ENCODE measurements at places on chromosomes 5 and 9.

DNA sequence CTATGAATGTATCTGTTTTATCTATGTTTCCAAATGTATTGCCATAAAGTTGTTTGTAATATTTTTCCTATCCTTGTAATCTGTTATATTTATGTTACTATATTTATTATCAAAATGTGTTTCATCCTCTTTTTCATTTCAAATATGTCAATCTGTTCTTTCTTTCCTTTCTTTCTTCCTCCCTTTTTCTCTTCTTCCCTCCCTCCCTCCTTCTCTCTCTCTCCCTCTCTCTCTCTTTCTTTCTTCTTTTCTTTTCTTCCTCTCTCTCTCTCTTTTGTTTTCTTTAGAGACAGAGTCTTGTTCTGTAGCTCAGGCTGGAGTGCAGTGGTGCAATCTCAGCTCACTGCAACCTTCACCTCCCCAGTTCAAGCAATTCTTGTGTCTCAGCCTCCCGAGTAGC lies 91.3 kb downstream of the GTF3C4 start:
- no peak for DNase-seq

DNA sequence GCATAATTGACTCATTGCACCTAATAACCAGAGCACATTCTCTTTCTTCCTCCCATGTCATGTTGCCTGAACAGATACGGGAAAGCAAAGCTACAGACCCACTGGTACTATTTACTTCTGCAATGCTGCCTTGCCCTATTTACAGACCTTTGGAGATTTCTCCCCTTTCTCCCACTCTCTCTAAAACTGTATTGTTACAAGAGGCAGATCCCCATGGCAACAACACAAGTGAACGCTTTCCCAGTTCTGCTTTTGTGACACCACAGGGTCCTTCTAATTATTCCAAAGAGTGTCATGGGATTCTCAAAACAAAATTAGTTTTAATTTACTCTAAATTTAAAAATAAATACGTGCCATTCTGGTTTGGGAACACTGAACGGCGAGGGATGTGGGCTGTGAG lies 104.7 kb downstream of the KCTD16 start:
- no peak for DNase-seq

DNA sequence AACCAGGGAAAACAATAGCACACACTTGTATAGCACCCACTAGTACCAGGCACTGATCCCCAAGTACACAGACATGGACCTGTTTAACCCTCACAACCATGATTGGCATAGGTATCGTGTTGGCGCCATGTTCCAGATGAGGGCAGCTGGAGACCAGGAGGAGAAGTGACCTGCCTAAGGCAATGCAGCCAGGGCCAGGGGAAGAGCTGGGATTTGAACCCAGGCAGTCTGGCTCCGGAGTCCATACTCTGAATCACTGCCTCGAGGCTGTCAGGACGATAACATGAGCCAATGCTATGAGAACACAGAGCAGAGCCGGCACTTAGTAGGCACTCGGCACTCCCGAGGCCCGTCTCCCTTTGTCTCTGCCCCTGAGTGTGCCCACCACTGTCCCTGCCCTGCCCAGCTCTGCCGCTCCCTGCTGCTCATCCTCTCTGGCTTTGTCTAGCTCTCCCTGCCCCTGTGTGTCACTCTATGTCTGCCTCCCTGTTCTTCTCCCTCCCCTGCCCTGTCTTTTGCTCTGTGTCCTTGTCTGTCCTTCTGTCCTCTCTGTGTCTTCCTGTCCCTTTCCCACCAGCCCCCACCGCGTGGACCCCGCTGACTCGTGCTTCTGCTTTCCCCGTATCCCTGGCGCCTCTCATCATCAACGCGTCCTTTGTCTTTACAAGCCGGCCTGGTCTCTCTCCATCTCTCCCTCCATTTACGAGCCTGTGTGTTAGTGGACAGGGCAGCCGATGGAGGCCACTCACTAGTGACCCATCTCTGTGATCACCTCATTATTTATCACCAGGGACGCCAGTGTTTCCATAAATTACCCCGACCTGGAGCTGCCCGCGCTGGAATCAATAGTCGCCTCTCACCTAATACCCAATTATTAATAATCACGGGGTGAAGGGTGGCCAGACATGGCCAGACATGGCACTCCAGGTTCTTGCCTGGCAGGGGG lies 99.4 kb upstream of the MVB12B start:
- no peak for DNase-seq

- no peak for DNase-seq
These were observed 48.4 kb upstream of the GNE start for GRCh38 chr9:36306471-36307306.

DNA sequence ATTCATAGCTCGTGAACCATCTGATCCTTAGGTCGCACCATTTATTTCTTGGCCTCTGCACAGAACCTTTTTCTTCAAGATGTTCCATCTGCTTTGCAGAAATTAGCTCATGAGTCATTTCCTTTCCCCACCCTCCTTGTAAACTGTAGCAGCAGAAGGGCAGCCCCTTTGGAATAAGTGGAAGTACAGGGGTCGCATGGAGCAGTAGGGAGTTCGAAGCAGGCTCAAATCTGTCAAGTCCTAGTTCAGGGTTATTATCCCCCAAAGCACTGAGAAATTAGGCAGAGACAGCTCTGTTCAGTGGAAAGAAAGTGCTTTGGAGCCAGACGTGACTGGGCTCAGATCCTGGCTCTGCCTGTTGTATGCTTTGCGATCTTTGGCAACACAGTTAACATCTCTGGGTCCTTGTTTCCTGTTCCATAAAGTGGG lies 84.2 kb downstream of the SGCD start:
- DNase-seq = no peak

DNA sequence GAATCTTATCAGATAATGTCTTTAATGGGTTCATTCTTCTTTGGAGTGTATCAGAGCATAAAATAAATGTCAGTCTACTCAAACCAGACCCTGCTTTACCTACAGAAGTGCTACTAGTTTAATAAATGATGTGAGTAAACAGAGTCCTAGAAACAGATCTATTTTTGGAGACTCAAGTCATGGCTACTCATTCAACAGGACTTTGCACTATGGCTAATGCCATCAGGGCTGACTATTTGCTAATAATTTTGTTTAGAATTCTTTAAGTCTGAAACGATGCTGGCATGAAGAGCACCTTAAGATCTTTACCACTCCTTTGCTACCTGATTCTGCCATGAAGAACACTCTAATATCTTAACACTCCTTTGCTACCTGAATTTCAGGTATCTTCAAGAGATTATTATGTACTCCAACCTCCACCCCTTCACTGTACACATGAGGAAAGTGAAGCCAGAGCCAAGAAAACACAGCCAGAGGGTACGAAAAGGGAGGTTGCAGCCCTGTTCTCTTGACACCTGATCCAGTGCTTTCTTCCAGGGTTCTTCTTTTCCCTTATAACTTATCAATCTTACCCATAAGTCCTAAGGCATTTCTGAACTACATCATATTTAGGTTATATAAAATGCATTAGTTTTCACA lies 62.4 kb downstream of the ZNF608 start:
- no peak for DNase-seq

- no peak for DNase-seq
These were observed 19.8 kb downstream of the TTC23L start for GRCh38 chr5:34858790-34859189.

DNA sequence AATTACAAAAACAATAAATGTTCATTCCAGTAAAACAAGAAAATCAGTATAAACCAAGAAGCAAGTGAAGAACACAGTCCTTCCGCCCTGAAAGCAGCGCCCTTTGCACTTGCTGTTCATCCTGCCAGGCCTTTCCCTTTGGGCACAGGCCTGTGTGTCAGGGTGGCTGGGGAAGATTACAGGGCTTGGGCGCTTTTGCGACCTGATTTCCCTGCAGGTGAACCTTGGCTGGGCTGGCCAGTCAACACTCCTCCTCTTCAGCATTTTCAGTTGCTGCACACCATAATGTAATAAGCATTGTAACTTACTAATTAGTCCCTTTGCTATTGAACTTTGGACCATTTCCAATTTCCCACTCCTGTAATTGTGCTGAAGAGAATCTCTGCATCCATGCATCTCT lies 38.6 kb upstream of the TDRD7 start:
- no peak for DNase-seq

- DNase-seq = no peak
These were observed 51.0 kb downstream of the PTPDC1 start for GRCh38 chr9:94135222-94135621.

- no peak for DNase-seq
These were observed 6.3 kb downstream of the GDF9 start for GRCh38 chr5:132859889-132860437.

DNA sequence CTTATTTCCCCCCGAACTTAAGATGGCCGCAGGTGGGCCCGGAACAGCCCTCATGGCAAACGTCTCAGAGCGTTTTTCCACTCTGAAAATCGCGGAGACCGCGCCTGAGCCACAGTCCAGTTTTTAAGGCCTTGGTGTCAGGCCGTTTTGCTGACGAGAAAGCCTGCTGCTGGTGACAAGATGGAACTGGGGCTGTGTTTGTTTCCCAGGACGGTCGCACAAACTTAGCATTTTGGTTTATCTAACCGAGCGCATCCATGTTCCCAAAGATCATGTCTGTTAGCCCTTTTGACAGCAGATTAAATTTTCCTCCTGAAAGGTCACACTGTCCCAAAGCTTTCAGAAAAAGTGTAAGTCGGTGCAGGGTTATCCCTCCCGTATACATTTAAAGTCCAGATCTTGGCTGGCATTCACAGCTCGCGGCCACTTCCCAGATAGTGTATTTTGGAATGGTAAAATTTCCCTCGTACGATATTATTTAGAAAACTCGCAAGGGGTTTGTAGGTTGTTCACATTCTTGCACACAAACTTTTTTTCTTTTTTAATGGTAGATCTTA lies 812 bp downstream of the SREK1 start:
- no peak for DNase-seq

GRCh38 chr9:121937240-121937639 lies 155.9 kb downstream of the TTLL11 start:
- no peak for DNase-seq

DNA sequence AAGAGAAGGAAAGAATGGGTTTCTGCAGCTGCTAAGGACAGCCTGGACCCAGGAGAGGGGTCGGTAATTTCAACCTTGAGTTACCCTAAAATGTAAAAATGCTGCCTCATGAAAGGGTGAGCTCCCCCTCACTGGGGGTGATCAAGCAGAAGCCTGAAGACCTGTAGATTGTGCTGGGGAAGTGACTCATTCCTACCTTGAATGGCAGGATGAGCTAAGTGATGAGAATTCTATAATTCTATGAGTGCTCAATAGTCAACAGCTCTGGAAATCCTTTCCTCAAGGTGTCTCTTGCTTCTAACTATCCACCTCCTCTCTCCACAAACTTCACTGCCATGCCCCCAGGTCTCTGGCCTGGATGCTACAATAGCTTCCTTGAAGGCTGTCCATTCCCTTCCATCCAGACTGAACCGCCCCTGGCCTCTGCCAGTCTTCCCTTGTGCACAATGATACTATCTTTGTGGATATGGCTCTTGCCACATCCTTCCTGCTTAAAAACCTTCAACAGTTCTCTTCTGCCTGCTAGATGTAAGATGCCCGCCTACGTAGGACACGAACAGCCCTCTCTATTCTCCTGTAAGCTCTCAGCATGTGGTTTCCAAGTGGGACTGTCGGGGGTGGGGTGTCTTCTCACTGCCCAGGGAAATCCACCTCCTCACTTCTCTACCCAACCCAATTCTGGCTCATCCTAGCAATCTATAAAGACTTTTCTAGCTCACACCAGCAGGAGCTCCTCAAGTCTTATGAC lies 50.6 kb downstream of the PTPN3 start:
- DNase-seq = no peak

- no peak for DNase-seq
These were observed 67.5 kb upstream of the S1PR3 start for GRCh38 chr9:88923653-88924288.

DNA sequence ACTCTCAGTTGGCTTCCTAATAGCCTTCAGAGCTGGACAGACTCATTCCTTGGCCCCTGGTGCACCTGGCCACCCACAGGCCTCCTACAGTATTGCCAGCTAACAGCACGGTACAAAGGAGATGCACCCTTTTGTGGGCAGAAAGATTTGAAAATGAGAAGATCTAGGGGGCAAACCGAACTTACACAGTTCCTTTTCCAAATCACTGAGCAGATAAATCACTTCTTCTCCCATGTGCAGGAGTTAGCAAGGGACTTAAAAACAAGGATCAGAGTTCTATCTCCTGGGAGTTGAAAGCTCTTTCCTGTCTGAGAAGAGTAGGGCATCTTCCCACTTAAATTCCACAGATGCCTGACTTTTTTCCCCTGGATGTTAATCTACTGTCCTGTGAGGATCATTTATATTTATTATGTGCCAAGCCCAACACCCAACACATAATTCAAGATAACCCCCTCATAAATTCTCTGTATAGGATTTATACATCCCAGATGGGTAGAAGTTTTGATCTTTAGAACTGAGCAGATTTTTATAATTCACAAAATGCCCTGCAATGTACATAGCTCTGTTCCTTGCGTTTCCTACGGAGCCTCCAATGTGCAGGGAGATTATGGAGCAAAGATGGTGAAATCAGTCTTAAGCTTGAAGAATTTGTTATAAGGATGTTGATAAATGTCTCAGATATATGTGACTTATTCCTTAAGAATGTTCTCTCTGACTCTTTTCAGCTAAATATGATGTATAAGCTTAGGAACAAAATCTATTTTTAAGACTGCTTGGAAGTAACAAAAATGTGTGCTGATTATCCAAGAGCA lies 207.2 kb upstream of the DAPK1 start:
- no peak for DNase-seq

DNA sequence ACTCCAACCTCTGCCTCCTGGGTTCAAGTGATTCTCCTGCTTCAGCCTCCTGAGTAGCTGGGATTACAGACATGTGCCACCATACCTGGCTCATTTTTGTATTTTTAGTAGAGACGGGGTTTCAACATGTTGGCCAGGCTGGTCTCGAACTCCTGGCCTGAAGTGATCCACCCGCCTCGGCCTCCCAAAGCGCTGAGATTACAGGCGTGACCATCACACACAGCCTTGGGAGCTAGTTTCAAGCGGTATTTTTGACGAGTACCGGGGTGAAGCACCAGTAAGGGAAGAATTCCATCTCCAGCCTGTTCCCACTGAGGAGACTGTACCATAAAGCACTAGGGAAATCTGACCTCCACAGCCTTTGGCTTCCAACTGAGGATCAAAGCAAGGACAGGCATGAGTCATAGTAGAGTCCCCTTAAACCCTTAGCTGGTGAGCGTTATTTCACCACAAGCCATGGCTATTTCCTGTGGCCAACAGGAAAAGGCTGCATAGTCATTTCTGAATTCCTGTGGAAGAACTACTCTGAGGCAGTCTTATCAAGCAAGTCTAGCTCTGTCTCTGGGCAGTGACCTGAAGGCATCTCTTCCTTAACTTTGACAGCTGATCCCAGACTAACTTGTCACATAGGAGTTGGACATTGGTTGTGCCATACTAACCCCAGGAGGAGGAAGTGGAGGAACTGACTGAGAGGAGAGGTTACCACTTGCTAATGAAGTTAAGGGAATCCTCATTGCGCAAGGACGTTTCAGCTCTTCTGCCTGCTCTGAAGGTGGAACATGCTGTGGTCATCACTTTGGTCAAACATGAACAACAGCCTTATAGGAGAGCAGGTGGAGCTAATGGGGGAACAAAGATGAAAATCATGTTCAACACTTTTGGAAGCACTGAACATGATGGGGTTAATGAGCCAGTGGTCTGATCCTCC lies 85.8 kb upstream of the DMRT1 start:
- DNase-seq = no peak

- no peak for DNase-seq
These were observed 123.8 kb upstream of the PHYKPL start for GRCh38 chr5:178356431-178356872.
